Osteoblast (primary cell): ENCODE measurements at places on chromosomes 6 and 20. TPM values are rescaled to one million over a fixed set of nuclear protein-coding genes. Genes with fewer than 3 reads are reported as not detected.

ZC3H12D gene
- under 0.01 and 0.29 TPM in 2 replicates for total RNA-seq

RAB44 gene
- under 0.01 and 0.36 TPM in 2 replicates for total RNA-seq

USP49 gene
- total RNA-seq: 3.6 and 3.8 TPM in 2 replicates

HMGN3 gene
- total RNA-seq: 12.7 and 13.4 TPM in 2 replicates

ADGRF4 gene
- under 0.01 TPM in 2 replicates for total RNA-seq

CST5 gene
- total RNA-seq: not detected in 2 replicates

PTCHD4 gene
- 6.5 and 9.7 TPM in 2 replicates for total RNA-seq

XKR7 gene
- under 0.01 TPM in 1 of 2 replicates, not detected in the other for total RNA-seq

SRSF12 gene
- under 0.01 and 0.29 TPM in 2 replicates for total RNA-seq

COL19A1 gene
- total RNA-seq: under 0.01 TPM in 1 of 2 replicates, not detected in the other

GRCh38 chr6:72042088-72042487, 155.7 kb downstream of the RIMS1 start:
- no peaks in the 10 kb centered on the region for H3K36me3 ChIP-seq
- no peak for DNase-seq
- H3K27me3 ChIP-seq: no peaks in the 10 kb centered on the region
- no peak overlapping the region for H3K4me3 ChIP-seq

GRCh38 chr20:53926428-53927028, 143.9 kb downstream of the BCAS1 start:
- H3K27ac ChIP-seq: peak overlapping the region; percentile 78
- no peaks in the 10 kb centered on the region for H3K27me3 ChIP-seq
- no peak overlapping the region for H3K4me3 ChIP-seq
- H3K4me1 ChIP-seq: peaks cover 21% of the 10 kb centered on the region
- DNase-seq: peak; percentile 71

DNA sequence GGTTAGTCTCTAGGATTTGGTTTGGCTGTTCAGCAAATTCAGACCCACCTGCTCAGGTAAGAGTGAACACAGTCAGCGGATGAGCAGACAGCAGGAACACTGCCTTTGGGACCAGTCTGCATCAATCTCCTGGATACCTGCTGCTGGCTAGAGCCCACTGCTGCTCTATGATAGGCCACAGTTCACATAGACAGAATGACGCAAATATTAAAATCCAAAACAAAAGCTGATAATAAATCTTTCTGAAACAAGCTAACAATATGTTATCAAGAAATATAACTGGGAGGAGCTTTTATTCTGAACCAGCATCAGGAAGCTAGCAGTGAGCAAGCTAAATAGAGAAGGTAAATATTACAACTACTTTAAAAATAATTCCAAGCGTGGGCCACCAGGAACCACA, at the start of gene TAAR1:
Gene TAAR1 (minus strand): TSS at position 101 of the 400 bp plus-strand sequence. CDS start 13,179 bp downstream, outside the sequence.
- no peak within 1 kb of the TSS for H3K4me3 ChIP-seq
- H3K27ac ChIP-seq: no peak within 1 kb of the TSS
- no peaks in the 10 kb centered on the region for H3K4me1 ChIP-seq
- no peaks in the 10 kb centered on the region for H3K36me3 ChIP-seq
- DNase-seq: no peak

DNA sequence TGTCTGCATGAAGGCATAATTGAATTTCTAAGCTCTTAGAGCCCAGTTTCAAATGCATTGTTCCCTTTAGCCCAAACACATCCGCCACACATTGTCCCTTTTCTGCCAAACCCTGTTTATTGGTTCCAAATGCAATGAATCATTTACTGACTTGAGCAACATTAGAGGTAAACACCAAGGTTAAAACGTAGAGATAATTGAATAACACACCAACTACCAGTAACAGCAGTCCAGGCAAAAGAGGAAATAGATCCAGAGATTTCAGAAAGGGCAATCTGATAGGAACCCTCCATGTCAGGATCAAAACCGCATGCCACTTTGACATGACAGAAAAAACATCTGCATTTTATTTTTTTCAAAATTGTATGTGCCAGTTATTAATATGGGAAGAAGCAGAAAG, 114.8 kb downstream of the PKHD1 start:
- H3K4me1 ChIP-seq: no peaks in the 10 kb centered on the region
- no peak overlapping the region for H3K4me3 ChIP-seq
- H3K27ac ChIP-seq: no peak overlapping the region
- no peaks in the 10 kb centered on the region for H3K36me3 ChIP-seq

DNA sequence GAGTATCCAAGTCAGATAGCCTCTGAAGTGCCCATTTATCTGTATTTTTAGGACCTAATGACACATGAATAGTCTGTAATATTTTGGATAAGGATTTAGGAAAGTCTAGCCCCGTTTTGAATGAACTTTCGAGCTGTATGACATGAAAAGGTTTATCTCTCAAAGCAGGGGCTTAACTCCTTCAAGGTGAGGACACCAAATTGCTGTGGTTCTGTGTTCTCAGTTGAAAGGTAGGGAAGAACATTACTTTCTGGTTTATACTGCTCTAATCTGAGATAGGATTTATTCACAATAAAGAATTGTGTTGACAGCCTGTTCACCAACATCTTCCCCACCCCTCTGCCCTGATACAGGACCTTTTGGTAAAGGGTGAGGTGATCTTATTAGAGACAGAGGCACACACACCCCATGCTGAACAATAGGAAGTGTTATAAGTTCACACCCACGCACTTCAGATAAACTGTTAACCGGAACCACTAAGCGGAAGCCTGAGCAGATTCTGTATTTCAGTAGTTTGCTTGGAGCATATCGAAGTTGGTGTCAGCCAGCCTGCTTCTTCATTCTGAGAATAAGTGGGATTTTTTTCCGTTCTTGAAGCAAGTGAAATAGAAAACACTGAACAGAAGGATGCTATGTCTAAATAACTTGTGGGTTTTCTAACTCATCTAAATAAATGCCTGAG, 223.3 kb downstream of the TMEM242 start:
- no peak overlapping the region for H3K4me3 ChIP-seq
- no peaks in the 10 kb centered on the region for H3K27me3 ChIP-seq
- DNase-seq: no peak
- H3K27ac ChIP-seq: no peak overlapping the region

GRCh38 chr6:128397996-128398395, 122.4 kb downstream of the PTPRK start:
- H3K4me3 ChIP-seq: no peak overlapping the region
- DNase-seq: no peak
- no peak overlapping the region for H3K27ac ChIP-seq

DNA sequence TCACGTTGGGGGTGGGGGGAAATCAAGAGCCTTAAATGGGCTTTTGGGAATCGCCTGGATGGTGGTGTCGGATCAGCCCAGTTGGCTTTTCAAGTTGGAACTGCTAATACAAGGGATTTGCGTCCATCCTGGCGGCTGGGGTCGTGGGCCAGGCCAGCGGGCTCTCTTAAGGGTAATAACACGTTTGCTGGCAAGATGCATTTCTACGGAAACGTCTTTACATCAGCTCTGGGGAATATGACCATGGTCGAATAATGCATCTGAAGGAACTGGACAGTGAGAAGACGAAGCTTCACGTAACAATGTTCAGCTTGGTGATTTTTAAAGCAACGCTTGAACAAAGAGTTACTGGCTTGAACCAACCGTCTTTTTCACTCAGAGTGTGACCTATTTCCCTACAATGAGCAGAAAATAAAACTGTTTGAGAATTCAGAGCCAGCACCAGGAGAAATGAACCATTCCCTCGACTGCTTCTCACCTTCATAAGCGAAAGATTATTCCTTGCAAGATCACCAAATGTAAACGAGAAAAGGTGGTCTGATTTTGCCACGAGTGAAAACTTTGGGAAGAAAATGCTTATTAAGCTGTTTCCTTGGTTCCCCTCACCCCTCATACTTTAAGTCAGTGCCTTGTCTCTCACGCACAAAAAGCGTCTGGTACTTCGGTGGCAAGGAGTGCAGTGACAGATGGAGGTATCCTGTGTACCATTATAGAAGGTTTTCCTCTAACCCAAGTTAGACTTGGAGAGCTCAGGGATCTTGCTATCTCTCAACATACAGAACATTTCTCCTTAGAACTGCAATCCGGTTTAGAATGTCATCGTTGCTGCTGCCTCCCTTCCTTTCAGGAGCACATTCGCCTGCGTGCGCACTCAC, 1.4 kb upstream of the MARCKS start:
- no peaks in the 10 kb centered on the region for H3K27me3 ChIP-seq
- peak; percentile 91 for DNase-seq
- H3K27ac ChIP-seq: peak overlapping the region; percentile 99
- H3K4me1 ChIP-seq: peaks cover 7% of the 10 kb centered on the region
- H3K36me3 ChIP-seq: peaks cover 4% of the 10 kb centered on the region
- peak overlapping the region; percentile 90 for H3K4me3 ChIP-seq

DNA sequence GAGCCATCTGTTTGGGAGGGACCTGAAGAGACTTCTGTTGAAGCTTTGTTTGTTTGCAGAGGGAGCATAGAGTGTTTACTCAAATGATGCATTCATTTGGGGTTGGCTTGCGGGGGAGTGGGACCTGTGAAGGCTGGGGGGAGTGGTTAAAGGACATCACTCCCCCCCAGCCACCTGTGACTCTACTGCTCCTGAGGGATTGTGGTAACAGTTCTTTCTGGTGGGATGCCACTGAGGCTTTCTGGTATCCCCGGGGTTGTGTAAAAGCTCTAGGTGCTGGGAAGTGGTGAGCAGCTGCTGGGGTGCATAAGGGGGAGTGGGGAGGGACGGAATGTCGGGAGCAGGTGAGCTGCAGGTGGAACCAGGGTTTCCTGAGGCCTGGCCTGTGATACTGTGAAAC, 239.2 kb upstream of the QKI start:
- no peak for DNase-seq
- no peaks in the 10 kb centered on the region for H3K27me3 ChIP-seq
- H3K4me3 ChIP-seq: no peak overlapping the region
- H3K36me3 ChIP-seq: no peaks in the 10 kb centered on the region
- no peak overlapping the region for H3K27ac ChIP-seq

GRCh38 chr20:48812600-48813445, 15.0 kb downstream of the PREX1 start:
- H3K27ac ChIP-seq: no peak overlapping the region
- H3K27me3 ChIP-seq: no peaks in the 10 kb centered on the region
- DNase-seq: no peak
- no peaks in the 10 kb centered on the region for H3K36me3 ChIP-seq
- no peak overlapping the region for H3K4me3 ChIP-seq

DNA sequence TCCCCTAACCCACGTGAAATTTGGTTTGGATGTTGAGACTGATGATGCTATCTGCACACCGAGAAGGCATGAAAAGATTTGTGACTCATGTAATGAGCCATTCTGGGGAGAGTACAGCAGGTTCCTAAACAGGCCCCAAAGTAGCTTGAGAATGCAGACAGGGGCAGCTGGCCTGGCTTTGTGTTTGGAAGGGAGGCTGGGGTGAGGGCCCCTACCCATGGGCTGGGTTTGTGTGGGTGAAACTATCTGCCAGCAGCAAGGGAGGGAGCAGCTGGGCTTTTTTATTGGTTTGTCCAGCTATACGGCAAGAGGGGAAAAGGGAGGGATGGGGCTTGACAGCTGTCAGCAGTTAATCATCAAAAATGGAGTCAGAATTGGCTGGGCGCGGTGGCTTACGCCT, 87.0 kb upstream of the RNF24 start:
- H3K27me3 ChIP-seq: no peaks in the 10 kb centered on the region
- DNase-seq: no peak
- H3K36me3 ChIP-seq: no peaks in the 10 kb centered on the region
- peaks cover 18% of the 10 kb centered on the region for H3K4me1 ChIP-seq
- no peak overlapping the region for H3K4me3 ChIP-seq
- no peak overlapping the region for H3K27ac ChIP-seq

DNA sequence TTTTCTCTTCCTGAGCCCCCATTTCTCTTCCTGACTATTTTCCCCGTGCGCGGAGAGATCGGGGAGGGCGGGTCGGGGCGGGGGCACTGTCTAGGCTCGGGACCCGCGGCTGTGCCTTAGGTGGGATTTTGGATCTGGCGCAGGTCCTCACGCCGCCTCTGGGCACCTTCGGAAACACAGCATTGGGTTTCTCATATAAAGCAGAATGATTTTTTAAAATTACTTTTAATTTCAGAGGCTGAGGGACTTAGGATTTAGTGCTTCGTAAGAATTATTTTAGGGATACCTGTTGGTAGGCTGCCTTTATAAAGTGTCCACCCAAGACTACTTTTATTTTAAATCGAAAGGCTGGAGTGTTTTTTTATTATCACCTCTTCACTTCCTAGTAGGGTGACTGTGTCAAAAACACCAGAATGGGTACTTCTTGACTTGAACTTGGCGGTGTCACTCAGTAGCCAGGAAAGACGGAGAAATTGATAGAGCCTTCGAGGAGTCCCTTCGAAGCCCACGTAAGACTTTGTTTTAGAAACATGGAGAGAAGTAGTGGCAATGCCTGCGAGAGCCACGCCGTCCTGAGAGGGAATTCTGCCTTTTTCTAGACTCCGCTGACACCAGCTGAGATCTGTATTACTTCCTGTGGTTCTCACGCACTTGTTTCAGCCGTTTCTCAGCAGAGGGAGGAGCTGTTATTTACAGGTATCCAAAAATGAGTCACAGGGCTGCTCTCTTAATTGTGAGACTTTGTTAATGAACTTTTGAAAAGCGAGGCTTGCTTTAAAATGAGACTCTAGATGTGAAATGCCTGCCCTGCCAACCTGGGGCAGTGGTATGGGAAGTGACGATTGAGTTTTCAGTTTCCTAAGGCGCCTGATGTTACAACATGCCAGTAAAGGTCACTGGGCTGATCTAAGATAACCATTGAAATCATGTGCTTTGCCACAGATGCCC, 667 bp downstream of the STX11 start:
- H3K4me3 ChIP-seq: peak overlapping the region; percentile 78
- H3K36me3 ChIP-seq: no peaks in the 10 kb centered on the region
- H3K4me1 ChIP-seq: peaks cover 7% of the 10 kb centered on the region
- DNase-seq: no peak
- peaks cover 18% of the 10 kb centered on the region for H3K27me3 ChIP-seq

GRCh38 chr20:5180421-5180820, 53.6 kb downstream of the CDS2 start:
- no peak overlapping the region for H3K27ac ChIP-seq
- DNase-seq: no peak
- H3K4me3 ChIP-seq: no peak overlapping the region
- no peaks in the 10 kb centered on the region for H3K27me3 ChIP-seq
- peaks cover 12% of the 10 kb centered on the region for H3K4me1 ChIP-seq

GRCh38 chr20:30486103-30486478, 771.4 kb upstream of the DEFB115 start:
- H3K4me3 ChIP-seq: no peak overlapping the region
- H3K27ac ChIP-seq: no peak overlapping the region
- no peaks in the 10 kb centered on the region for H3K36me3 ChIP-seq
- H3K4me1 ChIP-seq: no peaks in the 10 kb centered on the region

DNA sequence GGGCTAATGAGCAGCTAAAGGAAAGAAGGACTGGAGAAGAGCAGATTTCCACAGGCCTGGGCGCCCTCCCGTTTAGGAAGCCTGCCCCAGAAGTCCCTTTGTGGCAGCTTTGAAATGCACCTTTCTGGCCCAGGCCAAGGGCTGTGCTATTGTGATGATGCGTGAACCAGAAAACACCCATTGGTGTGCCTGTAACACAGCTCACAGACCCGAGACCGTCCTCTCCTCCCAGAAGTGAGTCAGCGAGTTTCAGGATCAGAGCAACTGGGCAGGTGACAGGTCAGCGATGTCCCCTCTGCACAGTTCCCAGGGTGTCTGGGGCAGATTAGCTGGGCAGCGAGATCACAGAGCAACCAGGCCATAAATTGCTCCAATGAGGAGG, 71.9 kb upstream of the SULF2 start:
- H3K27me3 ChIP-seq: peaks cover 10% of the 10 kb centered on the region
- no peak for DNase-seq
- no peaks in the 10 kb centered on the region for H3K36me3 ChIP-seq
- H3K27ac ChIP-seq: no peak overlapping the region
- H3K4me3 ChIP-seq: no peak overlapping the region

GRCh38 chr20:41364236-41364855, 2.3 kb downstream of the EMILIN3 start:
- H3K4me3 ChIP-seq: no peak overlapping the region
- H3K27me3 ChIP-seq: peaks cover 39% of the 10 kb centered on the region
- DNase-seq: peak; percentile 87
- H3K4me1 ChIP-seq: no peaks in the 10 kb centered on the region
